Central memory CD4-positive, alpha-beta T cell (primary cell): ENCODE measurements at places on chromosomes 5 and 9.

DNA sequence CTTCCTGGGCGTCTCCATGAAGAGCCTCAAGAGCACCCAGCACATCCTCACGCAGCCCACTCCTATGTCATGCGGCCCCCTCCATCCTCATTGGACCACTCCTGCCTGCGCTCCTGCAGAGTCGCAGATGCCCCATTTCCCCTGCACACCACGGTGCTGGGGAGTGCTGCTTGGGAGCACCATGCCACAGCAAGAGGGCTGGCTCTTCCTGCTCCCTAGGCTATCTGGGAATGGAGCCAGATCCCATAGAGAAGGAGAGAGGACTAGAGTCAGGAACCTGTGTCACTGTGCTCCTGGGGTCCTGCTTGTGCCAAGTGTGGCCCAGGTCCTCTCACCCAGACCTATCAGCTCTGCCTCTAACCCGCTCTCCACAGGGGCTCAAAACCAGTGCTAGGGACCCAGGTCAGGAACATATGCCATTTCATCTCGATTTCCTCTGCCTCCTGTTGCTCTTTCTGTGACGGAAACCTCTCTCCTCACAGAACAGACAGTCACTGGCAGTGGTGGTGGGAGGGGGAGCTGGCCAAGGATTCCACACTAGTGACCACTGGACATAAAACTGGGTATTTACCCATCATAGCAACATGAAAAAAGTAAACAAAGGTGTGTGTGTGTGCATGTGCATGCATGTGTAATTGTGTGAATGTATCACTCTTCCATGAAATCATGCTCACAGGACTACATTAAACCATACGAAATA lies 178.4 kb downstream of the TTLL11 start:
- DNase-seq: no peak

- no peak for DNase-seq
Measured at GRCh38 chr5:2917093-2917492, 165.6 kb upstream of the IRX2 start.

- no peak for DNase-seq
Measured at GRCh38 chr5:180339583-180340183, 13.5 kb downstream of the GFPT2 start.

DNA sequence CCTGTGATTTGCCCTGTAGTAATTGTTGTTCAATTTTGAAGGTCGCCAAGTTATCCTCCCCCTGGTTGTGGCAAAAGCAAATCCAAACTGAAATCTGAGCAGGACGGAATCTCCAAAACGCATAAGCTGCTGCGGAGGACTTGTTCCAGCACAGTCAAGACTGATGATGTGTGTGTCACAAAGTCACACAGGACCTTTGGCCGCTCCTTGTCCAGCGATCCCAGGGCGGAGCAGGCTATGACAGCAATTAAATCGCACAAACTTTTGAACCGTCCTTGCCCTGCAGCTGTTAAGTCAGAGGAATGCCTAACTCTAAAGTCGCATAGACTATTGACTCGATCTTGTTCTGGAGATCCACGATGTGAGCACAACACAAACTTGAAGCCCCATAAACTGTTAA lies 128.4 kb downstream of the PARP8 start:
- DNase-seq: no peak

DNA sequence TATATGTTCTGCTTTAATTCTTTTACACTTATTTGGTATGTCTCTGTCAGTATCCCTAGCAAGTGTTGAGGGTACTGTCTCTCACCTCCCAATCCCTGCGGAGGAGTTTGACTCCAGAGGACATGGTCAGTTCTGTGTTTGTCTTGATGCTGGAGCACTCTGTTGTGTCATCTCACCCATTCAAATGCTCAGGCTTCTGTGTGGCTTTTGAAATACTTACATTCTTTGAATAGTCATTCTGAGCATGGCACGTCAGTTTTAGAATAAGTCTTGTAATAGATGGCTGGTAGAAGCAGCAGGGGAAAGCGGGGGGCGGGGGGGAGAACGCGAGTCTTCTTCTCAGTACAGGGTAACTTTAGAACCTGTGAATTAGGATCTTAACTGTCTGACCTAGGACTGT lies 12.3 kb downstream of the MAST4 start:
- no peak for DNase-seq

GRCh38 chr5:55880453-55880852 lies 29.3 kb downstream of the IL31RA start:
- DNase-seq: no peak

GRCh38 chr5:1161833-1162229 lies 39.6 kb upstream of the SLC6A19 start:
- DNase-seq: no peak

DNA sequence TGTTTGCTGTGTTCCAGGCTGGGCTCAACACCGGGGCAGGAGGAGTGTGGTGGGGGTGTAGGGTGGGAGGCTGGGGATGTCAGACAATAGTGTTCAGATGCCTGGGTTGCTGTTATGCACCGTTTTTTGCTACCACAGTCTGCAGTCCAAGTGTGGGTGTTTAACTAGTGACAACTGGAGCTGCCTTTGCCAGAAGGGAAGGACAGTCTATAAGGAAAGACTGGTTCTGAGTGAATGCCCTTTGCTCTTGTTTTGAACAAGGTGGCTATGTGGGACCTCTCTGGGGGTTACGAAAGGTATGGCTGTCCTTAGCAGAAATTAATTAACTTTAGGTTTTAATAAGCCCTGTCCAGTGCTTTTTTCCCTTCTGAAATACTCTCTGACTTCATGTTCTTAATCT lies 118.5 kb upstream of the GNA14 start:
- no peak for DNase-seq

DNA sequence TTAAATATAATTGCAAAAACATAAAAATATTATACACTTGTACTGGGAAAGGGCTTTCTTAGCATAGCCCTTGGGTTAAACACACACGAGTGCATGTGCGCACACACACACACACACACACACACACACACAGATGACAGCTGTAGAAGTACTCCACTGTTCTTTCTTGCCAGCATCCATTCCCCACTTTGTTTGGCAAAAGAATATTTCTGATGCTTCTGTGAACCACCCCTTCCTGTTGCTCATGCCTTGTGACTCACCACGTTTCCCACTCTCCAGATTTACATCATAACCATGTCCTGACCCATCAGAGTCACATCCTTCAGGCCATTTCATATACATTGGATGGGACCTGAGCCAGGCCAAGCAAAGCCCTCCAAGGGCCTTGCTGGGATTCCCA lies 280.1 kb downstream of the DNAH5 start:
- no peak for DNase-seq

DNA sequence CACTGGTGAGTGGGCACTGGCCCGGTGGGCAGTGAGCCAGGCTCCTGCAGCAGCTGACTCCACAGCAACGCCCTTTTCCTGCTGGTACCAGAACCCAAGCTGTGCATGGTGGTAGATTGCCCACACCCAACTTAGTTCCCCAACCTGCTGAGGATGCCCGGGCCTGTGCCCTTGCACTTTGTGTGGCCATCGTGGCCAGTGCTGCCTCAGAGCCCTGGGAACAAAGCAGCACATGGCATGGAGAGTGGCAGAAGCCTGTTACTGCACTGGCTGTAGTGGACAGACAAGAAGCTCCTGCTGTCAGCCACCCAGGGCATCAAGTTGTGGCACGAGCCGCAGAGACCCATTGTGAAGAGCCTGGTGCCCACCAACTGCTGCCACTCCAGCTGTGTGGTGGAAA lies 612.9 kb downstream of the DNAH5 start:
- no peak for DNase-seq

DNA sequence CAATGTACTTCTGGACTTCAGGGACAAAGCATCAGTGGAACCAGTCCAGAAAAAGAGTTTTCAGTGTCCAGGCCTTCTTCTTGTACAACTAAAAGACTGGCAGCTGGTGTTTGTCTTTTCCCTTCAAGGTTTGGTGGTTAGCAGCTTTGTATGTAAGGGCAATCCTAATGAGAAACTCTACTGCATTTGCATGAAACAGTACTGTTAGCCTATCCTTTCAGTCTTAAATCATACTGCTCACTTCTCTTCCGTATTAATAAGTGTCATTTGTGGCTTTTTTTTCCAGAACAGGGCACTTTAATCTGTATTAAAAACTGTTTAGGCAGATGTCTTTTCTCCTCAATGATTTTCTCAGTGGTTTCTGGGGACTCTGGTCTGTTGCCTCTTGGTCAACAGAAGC lies 48.9 kb downstream of the FAM174A start:
- DNase-seq: no peak

DNA sequence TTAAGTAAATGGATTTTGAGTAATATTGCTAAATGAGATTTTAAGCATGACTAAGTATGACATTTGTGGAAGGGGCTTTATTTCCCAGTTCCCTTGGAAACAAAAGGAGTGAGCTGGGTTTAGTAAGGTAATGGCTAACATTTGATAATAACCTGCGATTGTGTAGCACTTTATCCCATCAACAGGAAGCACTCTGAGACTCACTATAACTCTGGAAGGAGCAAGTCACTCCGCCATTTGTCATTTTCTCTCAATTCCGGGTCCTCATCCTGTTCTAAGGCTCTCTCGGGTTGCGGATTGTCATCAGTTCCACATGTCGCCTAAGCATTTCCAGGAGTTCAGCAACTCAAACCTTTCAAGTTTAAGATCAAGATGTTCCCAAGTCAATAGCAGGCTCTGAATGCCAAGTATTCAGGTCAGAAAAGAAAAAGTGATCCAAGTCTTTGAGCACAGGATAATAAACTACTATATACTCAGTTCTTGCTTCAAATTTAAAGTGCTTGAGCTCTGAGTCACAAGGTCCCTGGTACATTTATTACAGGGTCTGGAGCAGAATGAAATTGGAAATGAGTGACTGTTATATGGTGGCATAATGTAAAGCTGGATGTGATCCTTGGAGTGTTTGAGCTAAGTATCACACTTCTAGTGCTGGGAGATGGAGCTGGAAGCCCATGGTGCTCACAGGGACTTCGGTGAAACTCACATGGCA lies 39.3 kb downstream of the CAPSL start:
- no peak for DNase-seq

- DNase-seq: no peak
Measured at GRCh38 chr5:102590467-102590866, 91.7 kb upstream of the SLCO6A1 start.

DNA sequence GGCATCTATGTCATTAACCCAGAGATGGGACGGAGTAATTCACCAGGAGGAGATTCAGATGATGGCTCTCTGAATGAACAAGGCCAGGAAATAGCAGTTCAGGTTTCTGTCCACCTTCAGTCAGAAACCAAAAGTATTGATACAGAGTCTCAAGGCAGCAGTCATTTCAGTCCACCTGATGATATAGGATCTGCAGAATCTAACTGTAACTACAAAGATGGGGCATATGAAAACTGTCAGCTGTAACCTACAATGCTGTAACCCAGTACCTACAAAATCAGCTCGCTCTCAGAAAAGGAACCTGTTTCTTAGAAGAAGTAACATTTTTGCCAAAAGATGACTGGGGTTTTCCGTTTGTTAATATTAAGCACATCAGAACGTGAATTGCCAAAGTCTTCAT lies 14.7 kb downstream of the MFAP3 start:
- no peak for DNase-seq

DNA sequence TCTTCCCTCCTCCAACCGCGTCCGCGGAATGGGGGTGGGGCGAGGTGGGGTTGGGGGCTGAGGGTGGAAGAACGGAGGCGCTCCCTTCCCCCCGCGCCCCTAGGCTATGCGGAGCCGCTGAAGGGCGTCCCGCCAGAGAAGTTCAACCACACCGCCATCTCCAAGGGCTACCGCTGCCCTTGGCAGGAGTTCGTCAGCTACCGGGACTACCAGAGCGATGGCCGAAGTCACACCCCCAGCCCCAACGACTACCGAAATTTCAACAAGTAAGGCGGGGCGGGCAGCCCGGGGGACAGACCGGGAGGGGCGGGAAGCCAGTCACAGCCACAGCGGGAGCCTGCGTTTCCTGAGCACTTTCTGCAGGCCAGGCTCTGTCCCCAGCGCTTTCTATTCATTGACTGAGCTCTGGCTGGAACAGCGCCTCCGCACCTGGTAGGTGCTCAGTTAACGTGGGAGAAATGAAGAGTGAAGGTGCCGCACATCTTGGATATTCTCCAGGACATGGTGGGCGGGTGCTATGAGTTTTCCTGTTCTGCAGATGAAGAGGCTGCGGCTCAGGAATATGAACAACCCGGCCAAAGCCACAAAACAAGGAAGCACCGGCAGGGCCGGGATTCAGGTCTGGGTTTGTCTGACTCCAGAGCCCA lies 11.3 kb downstream of the MYOZ3 start:
- DNase-seq: peak; percentile 13

GRCh38 chr9:99509065-99509745 lies 287.1 kb downstream of the SEC61B start:
- no peak for DNase-seq

GRCh38 chr9:136711751-136712689 lies at the start of gene DIPK1B:
TSS of gene DIPK1B (plus strand) at chr9:136712572. CDS start at chr9:136712666, 94 bp downstream.
- DNase-seq: no peak
